ENCODE measurements at places on chromosomes 4 and X.

- DNase-seq = no peak
These were observed 53.1 kb downstream of the CCNI start for GRCh38 chr4:77022560-77023179.

DNA sequence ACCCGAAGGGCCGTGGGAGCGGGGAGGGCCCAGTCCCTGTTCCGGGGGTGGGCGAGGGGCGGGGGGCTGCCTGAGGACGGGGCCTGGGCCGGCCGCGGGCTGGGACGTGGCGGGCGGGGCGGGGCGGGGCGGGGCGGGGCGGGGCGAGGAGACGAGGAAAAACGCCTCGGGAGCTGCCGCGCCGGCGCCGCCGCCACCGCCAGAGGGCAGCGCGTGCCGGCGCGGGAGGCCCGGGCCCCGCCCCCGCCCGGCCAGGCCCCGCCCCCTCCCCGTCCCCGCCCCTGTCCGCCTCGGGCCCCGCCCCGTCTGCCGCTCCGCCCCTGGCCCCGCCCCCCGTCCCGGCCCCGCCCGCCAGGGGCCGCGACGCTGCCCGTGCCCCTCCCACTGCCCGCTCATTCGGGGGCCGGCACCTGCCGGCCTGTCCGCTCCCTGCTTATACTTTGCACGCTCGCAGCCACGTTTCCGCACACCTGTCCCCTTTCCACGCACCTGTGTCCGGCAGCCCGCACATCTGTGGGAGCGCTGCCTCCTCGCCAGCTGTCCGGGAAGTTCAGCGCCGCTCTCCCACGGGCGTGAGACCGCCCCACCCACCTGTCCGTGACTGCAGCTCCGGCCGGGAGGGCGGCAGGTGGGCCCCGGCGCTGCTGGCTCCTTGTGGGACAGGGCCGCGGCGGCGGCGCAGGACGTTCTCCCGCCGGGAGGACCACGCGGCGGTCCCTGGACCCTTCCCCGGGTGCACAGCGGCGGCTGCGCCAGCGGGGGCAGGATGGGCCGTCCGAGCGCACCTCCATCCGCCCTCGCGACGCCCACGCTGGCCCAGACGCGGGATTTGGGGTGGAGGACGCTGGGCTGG lies 1.7 kb upstream of the FGFRL1 start:
- DNase-seq = peak; percentile 47

DNA sequence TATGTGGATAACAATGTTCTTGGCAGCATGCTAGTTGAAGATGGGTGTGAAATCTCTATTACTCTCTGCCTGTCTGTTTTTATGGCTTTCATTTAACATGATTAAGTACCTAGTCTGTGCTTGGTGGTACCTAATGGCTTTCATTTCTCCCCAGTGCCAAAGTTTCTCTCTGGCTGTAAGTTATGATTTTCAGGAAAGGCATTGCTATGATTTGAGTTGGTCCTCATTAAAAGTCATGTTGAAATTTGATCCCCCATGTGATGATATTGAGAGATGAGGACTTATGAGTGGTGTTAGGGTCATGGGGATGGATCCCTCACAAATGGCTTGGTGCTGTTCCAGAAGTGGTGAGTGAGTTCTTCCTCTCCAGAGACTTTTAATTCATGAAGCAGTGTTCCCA lies 162.4 kb upstream of the IL15 start:
- no peak for DNase-seq

GRCh38 chrX:112536544-112536943 lies 143.2 kb downstream of the LHFPL1 start:
- DNase-seq = no peak

GRCh38 chrX:2578864-2579263 lies 78.1 kb upstream of the DHRSX start:
- DNase-seq = no peak

DNA sequence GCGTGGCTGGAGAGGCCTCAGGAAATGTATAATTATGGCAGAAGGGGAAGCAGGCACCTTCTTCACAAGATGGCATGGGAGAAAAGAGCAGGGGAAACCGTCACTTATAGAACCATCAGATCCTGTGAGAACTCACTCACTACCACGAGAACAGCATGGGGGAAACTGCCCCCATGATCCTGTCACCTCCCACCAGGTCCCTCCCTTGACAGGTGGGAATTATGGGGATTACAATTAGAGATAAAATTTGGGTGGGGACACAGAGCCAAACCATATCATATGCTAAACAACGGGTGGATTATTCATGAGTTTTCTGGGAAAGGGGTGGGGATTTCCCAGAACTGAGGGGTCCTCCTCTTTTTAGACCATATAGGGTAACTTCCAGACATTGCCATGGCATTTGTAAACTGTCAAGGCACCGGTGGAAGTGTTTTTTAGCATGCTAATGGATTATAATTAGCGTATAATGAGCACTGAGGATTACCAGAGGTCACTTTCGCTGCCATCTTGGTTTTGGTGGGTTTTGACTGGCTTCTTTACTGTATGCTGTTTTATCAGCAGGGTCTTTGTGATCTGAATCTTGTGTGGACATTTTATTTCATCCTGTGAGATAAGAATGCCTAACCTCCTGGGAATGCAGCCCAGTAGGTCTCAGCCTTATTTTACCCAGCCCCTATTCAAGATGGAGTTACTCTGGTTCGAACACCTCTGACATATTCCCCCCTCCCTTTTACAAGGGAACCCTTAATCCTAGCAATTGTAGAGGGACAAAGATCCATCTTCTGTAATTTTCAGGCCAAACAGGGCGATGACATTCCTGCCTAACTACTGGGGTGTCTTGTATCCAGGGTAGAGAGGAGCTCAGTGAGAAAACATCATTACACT lies 27.6 kb upstream of the ZNF81 start:
- no peak for DNase-seq

DNA sequence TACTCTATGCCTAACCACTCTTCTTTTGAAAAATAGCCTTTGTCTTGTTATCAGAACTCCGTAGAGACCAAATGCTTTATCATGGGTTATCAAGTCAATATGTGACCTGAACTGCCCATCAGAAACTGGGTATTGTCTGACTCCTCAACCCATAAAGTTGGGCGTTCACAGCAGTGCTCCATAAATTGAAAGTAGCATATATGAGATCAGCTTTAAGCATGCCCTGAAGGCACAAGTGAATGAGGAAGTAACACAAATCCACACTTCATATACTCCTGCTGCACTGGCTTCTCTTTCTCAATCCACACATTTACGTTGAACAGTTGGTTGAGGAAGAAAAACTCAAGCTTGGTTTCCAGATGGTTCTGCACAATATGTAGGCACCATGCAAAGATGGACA lies 1106.0 kb downstream of the STIM2 start:
- no peak for DNase-seq

GRCh38 chr4:8540072-8540471 lies 40.1 kb upstream of the GPR78 start:
- DNase-seq = peak; percentile 10

- no peak for DNase-seq
These were observed 27.2 kb downstream of the MFAP3L start for GRCh38 chr4:169998981-169999380.

DNA sequence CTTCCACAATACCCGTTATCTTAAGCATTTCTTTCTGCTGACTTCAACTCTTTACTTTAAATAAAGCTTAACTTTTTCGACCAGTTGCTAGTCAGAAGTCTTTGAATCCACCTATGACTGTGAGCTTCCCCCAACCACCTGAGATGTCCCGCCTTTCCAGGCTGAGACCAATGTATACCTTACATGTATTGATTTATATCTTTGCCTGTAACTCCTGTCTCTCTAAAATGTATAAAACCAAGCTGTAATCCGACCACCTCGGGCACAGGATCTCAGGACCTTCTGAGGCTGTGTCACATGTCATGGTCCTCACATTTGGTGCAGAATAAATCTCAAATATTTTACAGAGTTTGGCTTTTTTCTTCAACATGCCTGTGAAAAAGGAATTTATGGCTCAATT lies 2.9 kb upstream of the TMEM164 start:
- no peak for DNase-seq

DNA sequence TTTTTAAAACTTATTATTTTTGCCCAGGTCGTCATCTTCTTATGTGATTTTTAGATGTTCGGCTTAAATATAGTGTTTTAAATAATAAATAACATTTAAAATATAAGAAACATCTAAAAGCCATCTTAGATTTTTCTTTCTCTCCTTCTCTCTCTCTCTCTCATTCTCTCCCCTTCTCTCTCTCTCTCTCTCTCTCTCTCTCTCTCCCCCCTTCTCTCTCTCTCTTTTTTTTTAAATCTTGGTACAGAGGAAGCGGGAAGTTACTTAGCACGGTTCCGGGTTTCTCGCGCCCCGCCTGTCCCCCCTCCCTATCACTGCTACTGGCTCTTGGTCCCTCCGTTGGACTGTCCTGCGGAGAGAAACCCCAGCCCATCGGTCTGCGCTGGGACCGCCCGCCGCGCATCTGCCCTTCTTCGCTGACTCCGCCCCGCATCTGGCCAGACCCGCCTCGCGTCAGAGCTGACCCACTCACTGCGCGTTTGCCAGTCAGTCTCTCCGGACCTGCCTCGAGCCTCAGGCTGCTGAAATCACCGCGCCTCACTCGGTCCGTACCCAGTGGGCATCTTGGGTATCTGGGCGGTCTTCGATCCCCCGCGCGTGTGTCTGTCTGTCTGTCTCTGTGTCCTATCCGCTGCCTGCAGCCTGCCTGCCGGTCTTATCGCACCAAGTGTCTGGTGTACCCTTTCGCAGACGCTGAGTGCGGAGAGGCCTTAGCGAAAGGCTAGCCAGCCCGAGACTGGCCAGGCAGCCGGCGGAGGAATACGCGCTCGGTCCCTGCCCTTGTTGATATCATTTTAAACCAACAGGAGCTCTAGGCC lies at the start of gene PABPC5:
Gene PABPC5, plus strand, starts transcription at position 489 of the 818 bp plus-strand sequence. CDS start 739 bp downstream, outside the sequence.
- no peak for DNase-seq

DNA sequence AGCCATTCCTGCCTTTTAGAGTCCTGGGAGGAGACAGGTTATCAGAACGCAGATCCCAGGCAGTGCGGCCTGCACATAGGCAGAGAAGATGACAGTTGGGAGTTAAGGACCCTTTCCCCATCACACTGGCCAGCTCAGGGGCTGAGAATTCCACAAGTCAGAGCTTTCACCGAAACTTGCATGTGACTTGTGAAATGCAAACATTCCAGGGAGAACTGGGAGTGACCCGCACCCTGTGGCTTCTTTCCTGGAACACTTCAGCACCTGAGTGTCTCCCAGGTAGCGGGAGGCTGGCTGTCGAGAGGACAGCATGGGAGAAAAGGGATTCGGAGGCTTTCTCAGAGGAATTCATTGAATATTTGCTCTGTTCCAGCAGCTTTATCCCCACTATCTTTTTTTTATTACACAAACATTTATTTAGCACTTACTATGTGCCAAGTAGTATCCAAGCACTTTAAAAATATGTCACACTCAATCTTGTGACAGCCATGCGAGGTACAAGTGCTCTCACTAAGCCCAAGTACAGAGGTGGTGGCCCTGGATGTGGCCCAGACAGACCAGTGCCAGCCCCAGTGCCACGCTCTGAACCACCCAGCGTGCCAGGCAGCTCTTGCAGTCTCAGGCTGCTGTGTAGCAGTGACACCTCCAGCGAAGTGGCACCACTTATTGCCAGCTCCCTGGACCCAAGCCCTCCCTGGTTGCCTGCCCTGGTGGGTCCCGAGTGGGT lies 100.5 kb downstream of the PHKA2 start:
- no peak for DNase-seq

- DNase-seq = no peak
These were observed 110.9 kb upstream of the ANK2 start for GRCh38 chr4:112938461-112939058.

DNA sequence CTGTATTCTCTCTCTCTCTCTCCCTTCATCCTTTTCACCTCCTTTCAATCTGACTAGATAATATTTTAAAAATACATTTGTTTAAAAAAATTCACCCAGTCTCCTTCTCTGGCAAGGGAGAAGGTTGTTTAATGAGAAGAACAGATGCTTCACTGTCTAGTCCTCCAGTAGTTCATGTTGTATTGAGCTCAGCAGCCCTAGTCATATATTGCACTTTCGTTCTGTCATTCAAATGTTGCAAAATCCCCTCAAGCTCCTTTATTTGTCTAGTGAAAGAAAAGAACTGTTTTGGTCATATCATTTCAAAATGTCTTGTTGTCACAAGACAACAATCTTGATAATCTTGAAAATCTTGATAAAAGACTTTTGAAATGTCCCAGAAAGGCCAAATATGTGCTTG lies 248.0 kb downstream of the GALNTL6 start:
- DNase-seq = no peak

DNA sequence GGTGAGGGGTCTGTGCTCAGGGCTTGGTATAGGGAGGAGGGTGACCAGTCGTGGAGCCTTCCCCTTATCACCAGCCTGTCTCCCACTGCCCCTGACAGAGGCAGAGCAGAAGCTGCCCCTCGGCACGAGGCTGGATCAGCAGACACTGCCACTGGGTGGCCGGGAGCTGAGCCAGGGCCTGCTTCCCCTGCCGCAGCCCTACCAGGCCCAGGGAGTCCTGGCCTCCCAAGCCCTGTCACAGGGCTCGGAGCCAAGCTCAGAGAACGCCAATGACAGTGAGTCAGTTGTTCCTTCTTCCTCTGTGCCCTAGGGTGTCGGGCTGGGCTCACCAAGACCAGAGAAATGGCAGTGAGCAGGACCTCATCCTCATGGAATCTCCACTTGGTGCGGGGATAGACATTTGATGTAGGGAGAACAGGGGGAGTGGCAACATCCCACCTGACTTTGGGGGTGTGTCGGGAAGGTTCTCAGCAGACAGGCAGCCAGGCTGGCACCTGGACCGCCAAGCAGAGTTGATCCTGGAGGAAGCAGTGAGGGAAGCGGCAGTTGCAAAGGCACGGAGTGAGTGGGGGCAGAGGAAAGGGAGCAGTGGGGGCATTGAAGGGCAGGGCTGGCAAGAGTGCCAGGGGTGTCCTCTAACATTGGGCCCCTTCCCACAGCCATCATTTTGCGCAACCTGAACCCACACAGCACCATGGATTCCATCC lies 14.3 kb upstream of the UBA1 start:
- no peak for DNase-seq

- DNase-seq = no peak
These were observed 21.5 kb upstream of the GRPEL1 start for GRCh38 chr4:7089213-7089986.

GRCh38 chrX:11382930-11383329 lies 89.7 kb downstream of the AMELX start:
- DNase-seq = no peak

- DNase-seq = no peak
These were observed 183.7 kb downstream of the NSUN7 start for GRCh38 chr4:40933272-40934053.

DNA sequence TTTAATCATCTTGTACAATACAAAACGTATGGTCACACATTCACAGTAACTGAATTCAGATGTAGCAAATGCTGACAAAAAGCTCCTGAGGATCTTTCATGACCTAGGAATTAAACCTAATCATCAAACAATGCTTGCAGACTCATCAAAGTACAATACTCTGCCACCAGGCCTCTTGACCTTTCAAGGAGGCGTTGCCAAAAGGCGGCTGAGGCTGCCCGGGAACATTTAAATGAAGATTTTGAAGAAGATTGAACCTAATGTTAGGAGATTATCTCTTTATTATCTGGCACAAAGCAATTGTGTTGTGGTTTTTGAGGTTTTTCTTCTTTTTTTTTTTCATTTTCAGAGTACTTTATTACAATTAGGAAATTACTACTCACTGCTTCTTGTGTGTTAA lies 340.5 kb downstream of the GALNTL6 start:
- DNase-seq = no peak

Measured in stimulated activated CD4-positive, alpha-beta T cell treated with anti-CD3 and anti-CD28 coated beads, Interleukin-12 subunit alpha, Interleukin-12 subunit beta, amount 100 ng/mL, for 24 hours (primary cell).